ENCODE measurements at places on chromosomes 2 and 18.

- DNase-seq: no peak
Observed at GRCh38 chr2:105631922-105632321, 112.8 kb upstream of the NCK2 start.

GRCh38 chr2:162926501-162926900 is 87.9 kb upstream of the KCNH7 start:
- no peak for DNase-seq

- DNase-seq: no peak
Observed at GRCh38 chr2:235911633-235912233, 256.5 kb downstream of the GBX2 start.

DNA sequence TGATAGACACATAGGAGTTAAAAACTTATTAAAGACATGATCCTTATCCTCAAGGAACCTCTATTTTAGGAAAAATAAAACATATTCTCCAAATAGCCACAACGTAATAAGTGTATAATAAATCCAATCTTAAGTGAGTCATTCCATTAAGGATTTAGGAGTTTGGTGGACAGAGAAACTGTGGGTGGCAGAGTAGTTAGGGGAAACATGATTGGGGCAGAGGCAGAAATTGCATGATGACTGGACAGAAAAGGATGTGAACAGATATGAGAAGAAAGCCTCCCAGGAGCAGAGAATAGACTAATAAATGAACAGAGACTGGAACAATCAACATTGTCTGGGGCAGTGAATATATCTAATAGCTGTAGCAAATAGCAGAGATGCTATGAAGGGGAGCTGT is 48.1 kb upstream of the SIGLEC15 start:
- DNase-seq: no peak

- DNase-seq: no peak
Observed at GRCh38 chr2:138071720-138072719, 107.7 kb downstream of the HNMT start.

- DNase-seq: no peak
Observed at GRCh38 chr2:206462240-206462854, 19.0 kb downstream of the ADAM23 start.

GRCh38 chr2:85255456-85255812 is 72.4 kb downstream of the TGOLN2 start:
- no peak for DNase-seq

DNA sequence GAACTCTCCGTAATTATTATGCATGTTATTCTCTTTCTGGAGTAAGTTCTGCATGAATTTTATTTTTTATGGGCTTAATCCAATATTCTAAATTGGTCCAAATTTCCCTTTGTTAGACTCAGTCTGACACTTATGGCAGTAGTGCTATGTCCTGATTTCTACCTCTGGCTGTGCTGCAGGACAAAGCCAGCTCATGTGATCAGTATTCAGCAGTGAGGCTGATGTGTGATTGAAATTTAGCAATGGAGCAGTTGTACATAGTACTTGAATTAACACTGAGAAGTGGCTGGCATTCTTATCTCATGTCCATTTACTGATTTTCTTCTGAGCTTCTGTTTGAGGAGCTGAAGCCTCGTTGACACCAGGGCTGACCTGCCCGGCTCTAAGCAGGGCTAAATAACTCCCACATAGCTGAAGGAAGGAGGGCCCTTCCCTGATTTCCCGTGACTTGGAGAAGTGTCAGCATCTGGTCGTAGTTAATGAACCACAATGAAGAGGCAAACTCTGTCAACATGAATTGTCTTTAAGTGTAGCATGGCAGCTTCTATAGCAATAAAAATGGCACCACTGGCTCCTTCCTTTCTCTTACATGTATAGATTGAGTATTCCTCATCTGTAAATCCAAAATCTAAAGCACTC is 159.0 kb upstream of the RASGRP3 start:
- no peak for DNase-seq

- DNase-seq: no peak
Observed at GRCh38 chr2:36823862-36824261, 127.4 kb downstream of the VIT start.

GRCh38 chr2:128215897-128216642 is 102.6 kb downstream of the HS6ST1 start:
- DNase-seq: no peak
